ENCODE measurements at places on chromosomes 6 and 20.

- no peak for DNase-seq
Measured at GRCh38 chr6:168179702-168180382, 100.8 kb upstream of the FRMD1 start.

GRCh38 chr6:14950103-14950969, 295.5 kb upstream of the JARID2 start:
- no peak for DNase-seq

DNA sequence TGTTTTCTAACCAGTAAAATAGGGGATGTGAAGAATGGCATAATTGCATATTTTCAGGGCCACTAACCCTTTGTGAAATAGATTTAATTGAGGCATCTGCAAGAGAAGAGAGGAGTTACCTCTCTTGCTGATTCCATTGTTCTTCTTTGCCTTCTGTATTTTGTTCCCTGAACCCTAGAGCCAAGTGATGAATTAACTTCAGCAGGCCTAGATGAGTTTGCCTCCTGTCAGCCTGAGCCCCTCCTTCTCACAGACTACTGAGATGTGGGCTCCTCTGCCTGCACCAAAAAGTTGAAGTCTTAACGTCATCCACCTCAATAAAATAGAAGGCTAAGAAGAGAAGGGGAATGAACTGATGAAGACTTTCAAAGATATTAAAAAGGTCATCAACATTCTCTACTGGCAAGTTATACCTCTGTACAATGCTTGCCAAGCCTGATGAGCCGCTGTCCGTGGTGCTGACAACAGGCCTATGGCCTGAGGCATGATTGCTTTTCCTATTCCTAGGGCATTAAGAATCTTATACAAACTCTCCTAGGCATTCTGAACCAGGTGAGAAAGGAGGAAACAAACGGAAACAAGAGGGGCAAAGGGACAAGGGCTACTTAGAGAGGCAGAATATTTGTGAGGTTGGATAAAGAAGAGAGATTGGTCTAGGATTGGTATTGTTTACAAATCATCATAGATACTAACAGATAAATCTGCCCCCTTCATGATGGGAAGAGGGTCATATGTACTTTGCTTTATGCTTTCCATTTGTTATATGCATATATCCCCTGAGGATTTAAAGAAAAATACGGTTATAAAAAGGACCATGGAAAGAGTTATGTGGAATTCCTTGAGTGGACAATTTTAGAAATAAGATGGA, 46.8 kb downstream of the CD24 start:
- DNase-seq: peak; percentile 22

DNA sequence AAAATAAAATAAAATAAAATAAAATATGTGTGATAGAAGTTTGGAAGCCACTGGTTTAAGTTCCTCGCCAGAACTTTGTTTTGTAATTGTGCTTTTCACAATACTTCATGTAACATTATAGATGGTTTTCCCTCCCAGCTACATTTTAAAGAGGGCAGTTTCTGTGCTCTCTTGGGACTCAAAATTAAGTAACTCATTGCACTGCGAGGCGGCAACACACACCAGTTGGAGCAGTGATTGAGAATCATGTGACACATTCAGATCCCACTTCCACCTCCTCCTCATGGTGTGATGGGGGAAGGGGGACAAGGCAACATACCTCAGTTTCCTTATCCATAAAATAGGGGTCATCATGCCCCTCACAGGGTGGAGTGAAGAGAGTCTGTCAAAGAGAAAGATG, 7.5 kb downstream of the C2 start:
- peak; percentile 59 for DNase-seq

- DNase-seq: peak; percentile 75
Measured at GRCh38 chr20:49310705-49311104, 32.8 kb upstream of the ZNFX1 start.

GRCh38 chr6:148212366-148212765, 130.3 kb upstream of the SASH1 start:
- DNase-seq: no peak

DNA sequence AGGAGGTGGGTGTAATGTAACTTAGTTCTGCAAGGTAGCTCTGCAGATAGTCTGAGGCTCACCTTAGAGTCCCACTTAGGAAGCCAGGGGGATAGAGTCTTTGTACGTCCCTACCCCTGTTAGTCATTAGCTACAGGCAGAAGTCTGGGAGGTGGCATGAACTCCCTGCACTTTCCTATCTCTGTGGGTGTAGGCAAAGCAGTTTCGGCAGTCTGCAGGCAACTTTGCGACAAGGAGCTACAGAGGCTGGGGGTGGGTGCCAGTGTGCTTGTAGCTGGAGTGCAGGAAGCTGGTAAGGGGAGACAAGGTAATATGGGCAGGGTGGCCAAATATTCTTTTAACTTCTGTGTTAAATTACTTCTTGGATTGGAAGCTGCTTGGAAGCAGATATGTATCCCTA, 45.7 kb downstream of the NKAIN2 start:
- no peak for DNase-seq

GRCh38 chr6:136510782-136511181, 39.4 kb downstream of the MAP7 start:
- DNase-seq: no peak

GRCh38 chr20:757506-757905, 10.8 kb downstream of the SLC52A3 start:
- DNase-seq: no peak

- DNase-seq: no peak
Measured at GRCh38 chr20:20843982-20844381, 131.5 kb upstream of the RALGAPA2 start.

DNA sequence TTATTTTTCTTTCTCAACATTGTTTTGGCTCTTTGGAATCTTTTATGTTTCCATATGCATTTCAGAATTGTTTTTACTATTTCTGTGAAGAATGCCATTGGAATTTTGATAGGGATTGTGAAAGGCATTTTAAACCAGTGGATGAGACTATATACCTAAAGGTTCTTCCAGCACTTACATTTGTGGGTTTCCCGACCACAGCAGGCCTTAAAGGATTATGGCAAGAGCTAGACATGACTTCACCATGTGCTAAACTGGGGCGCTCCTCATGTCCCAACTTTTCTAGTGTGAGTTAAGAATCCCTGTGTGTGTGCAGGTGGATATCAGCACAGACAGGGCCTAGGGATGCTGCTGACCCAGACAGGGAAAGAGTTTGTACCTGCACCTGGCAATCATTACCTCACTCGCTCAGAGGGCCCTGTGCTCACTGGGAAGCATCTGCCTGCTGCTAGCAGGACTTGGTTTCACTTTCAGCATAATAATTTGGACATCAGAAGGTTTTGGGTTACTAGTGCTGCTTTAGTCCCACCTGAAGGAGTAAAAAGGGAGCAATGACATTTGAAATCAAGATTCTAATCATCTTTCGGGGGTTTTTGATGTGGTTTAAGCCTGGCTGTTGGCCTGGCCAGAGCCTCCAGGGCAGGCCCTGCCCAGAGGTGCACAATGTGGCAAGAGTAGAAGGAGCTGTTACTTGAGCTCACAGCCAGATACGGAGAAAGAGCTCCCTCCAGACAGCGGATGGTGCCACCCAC, 137.1 kb downstream of the CDC5L start:
- DNase-seq: no peak

DNA sequence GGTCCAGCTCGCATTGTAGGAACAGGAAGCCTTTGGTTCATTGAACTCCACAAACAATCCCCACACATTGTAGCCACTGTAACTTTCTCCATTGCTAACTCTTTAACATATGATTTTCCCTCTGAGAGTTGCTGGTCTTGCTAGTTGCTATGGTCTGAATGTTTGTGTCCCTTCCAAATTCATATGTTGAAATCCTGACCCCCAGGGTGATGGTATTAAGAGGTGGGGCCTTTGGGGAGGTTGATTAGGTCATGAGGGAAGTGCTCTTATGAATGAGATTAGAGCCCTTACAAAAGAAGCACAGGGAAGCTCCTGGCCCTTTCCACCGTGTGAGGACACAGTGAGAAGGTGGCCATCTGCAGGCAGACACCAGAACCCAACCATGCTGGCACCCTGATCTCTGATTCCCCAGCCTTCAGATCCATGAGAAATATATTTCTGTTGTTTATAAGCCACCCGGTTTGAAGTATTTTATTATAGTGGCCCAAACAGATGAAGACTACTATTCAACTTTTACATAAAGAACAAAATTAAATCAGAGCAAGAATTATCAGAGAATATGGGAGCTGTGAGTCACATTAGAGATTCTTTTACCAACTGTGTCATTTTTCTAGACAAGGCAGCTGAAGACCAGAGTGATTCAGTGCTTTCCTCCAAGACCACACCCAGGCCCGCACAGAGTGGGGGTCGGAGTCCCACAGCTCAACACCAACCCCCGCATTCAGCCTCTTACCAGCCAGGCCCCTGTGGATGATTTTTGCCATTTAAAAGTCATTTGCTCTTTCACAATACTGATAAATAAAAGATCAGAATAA, 143.0 kb downstream of the SAMD5 start:
- DNase-seq: no peak

DNA sequence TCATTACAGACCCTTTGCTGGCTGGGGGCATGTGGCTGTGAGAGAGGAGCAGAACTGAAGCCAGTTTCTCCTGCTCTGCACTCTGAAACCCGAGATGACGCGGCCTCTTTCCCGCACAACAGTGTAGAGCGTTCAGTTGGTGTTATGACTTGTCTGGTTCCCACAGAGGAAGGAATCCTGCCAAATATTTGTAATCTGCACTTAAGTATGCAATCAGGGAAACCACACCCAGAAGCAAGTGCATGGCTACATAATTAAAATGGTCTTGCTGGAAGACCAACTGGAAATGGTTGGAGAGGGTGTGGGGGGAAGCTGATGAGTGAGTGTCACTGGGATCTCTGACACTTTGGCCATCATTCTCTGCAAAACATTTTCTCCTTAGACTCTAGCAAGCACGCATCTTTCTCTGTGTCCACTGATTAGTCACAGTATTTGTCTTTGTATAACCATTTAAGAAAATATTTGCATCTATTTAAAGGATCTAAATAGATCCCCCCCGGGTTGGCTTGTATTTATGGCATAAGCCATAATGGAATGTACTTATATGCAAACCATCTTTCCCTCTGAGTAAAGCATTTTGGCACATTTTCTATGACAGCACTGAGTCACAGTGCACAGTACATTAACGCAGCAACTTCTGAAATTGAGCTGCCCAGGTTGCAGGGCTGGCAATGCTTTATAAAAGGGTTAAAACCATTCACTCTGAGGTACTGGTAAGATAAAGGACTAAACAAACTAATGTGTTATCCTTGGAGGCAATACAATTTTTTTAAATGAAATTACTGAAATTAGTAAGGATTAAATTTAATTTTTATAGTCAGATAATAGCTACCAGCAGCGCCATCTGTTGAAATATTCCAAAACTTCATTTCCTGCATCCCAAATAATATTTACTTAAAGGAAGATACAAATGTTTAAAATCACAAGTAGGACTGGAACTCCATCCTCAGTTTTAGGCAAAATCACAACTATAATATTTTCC, 76.7 kb downstream of the FOXC1 start:
- DNase-seq: peak; percentile 34

DNA sequence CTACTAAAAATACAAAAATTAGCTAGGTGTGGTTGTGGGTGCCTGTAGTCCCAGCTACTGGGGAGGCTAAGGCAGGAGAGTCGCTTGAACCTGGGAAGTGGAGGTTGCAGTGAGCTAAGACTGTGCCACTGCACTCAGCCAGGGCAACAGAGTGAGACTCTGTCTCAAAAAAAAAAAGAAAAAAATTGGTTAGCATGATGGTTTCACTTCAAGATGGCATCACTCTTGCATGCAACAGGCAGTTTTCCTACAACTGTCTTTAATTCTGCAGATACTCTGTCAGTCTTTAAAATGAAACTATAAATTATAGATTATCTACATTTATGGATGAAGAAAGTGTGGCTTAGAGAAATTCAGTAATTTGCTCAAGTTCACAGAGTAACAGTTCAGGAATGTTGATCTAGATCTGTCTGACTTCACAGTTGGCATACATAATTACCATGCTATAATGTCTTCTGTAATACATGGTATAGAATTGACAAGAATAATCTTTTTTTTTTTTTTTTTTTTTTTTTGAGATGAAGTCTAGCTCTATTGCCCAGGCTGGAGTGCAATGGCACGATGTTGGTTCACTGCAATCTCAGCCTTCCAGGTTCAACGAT, 27.0 kb downstream of the ITCH start:
- no peak for DNase-seq

DNA sequence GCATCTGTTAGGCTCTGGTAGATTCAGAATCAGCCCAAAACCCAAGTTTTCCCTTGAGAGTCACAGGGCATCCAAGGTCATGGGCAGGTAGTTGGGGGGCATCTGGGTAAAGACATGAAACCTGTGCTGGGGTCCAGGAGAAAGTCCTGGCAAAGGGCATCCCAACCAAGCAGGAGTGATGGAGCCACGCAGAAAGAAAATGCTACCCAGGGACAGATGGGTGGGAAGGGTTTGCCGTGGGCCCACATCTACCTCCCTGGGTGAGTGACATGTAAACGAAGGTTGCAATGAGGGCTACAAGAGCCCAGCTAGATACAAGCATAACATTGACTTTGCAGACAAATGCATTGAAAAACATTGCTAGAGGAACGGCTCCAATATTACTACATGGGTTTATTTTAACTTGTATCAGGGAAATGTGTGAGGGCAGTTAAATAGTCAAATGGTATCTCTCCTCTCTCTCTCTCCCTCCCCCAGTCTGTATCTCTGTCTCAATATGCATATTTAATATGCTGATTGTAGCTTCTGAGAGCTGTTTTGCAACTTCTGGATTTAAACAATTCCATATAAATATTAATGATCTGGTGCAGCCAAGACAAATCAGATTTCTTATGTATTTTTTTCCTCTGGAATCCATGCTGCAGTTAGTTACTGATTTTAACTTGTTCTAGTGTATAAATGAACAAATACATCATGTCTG, 135.7 kb downstream of the SYNDIG1 start:
- no peak for DNase-seq

DNA sequence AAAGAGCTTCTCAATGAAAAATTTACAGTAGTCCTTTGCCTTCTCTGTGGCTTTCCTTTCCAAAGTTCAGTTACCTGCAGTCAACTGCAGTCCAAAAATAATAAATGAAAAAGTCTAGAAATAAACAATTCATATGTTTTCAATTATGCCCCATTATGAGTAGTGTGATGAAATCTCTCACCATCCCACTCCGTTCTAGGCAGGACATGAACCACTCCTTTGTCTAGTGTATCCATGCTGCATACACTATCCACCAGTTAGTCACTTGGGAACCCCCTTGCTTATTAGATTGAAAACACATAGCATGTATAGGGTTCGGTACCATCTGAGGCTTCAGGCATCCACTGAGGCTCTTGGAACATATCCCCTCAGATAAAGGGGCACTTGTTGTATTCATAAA, 80.6 kb upstream of the EYA4 start:
- DNase-seq: no peak

Measured in inflammatory macrophage (primary cell).